ENCODE measurements at places on chromosomes 6 and 20.

- DNase-seq = peak; percentile 83
Observed at GRCh38 chr6:150987371-150987828, 121.9 kb downstream of the MTHFD1L start.

GRCh38 chr6:109373762-109374161 is 8.5 kb downstream of the CD164 start:
- DNase-seq = peak; percentile 24

DNA sequence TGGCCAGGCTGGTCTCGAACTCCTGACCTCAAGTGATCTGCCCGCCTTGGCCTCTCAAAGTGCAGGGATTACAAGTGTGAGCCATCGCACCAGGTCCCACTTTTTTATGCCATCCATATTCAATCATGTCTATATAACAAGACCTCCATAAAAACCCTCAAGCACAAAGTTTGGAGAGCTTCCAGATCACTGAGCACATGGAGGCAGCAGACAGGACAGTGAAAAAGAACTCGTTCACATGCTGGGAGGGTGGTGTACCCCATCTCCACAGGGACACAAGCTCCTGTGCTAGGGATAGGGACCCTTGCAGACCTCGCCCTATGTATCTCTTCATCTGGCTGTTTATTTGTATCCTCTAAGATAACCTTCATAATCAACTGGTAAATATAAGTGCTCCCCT is 30.3 kb downstream of the KIF13A start:
- DNase-seq = no peak

- DNase-seq = no peak
Observed at GRCh38 chr6:127273499-127273898, 6.8 kb downstream of the RNF146 start.

DNA sequence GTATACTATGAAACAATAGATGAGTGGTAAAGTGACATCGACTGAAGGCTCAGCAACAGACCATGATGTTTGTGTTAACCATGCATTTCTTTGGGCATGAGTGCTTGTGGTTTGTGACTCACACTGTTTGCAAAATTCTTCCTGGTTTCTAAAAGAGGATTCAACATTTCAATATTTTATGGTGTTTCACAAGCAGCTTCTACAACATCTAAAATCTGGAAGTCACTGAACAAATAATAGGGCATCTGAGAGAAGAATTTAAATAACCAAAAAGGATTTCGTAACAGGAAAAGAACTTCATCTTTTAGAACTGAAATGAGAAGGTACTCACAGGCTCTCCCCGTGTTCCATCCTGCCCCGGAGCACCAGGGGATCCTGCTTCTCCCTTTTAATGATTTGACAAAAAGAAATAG is 146.2 kb downstream of the COL21A1 start:
- DNase-seq = no peak

- DNase-seq = no peak
Observed at GRCh38 chr6:129957941-129958898, 60.2 kb upstream of the L3MBTL3 start.

DNA sequence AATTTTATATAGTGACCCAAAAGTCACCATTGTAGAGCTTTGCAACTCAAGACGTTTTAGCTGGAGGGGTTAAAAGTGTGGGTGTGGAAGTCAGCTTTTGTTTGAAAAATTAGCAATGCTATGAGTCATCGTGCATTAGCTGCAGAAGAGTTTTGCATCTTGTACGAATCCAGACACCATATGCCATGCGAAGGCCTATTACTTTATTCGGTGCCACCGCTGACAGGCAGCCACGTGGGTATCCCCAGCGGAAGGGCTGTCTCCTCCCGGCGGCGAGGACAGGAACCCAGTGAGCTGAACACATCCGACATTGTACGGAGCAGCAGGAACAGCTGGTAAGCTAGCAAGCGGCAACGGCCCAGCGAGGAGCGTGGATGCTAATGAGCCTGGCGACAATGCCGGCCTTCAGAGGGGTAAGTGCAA is 84.4 kb downstream of the INSM1 start:
- DNase-seq = peak; percentile 20

Data from stimulated activated effector memory CD8-positive, alpha-beta T cell treated with anti-CD3 and anti-CD28 coated beads, Interleukin-12 subunit alpha, Interleukin-12 subunit beta, amount 100 ng/mL, for 72 hours (primary cell).